Astrocyte of the spinal cord (primary cell): ENCODE measurements at places on chromosomes 4 and X.
A peak's percentile ranks its signal among the peaks of the same experiment; 100 is the strongest.

- no peak for DNase-seq
Measured at GRCh38 chr4:76624931-76625715, 190.1 kb downstream of the SHROOM3 start.

- peak; percentile 62 for DNase-seq
Measured at GRCh38 chrX:130975947-130976346, 72.9 kb upstream of the ENOX2 start.

- DNase-seq = no peak
Measured at GRCh38 chr4:124803026-124803425, 90.5 kb upstream of the ANKRD50 start.

DNA sequence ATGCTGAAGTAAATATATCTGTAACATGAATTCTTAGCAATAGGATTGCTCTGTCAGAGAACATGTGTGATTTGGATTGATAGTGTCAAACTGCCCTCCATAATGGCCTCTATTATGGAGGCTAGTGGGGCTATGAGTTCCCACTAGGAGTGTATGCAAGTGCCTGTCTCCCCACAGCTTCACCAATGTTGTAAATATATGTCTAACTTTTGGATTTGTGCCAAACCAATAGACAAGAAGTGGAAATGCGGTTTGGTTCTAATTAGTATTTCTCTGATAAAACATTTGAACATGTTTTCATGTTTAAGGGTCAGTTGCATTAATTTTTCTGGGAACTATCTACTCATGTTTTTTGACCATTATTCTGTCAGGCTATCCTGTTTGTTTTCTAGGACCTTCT lies 28.1 kb downstream of the GPAT3 start:
- no peak for DNase-seq

- DNase-seq = no peak
Measured at GRCh38 chr4:177938226-177938625, 496.0 kb upstream of the AGA start.

- peak; percentile 77 for DNase-seq
Measured at GRCh38 chrX:31499109-31499508, 427.3 kb upstream of the FTHL17 start.

- DNase-seq = no peak
Measured at GRCh38 chr4:18931643-18932377, 910.3 kb upstream of the LCORL start.

DNA sequence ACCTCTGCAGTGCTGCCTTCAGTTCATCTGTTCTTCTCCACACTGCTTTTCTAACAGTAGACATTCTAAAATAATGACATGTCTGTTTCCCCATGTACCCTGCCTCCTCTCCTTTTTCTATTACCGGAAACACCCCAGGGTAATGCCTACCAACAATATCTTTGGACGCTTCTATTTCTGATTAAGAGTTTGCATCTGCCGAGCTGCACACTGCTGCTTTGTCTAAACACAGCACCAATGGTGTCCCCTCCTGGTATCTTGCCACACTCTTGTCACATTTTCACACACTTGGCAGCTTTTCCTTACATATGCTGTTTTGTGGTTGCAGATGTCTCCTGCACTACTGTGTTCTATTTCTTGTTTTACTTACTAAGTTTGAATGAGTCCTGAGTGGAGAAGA lies 288.8 kb downstream of the GRIA2 start:
- no peak for DNase-seq

- no peak for DNase-seq
Measured at GRCh38 chr4:180281724-180282123, 1961.5 kb upstream of the TENM3 start.

- DNase-seq = no peak
Measured at GRCh38 chr4:55214172-55214571, 88.8 kb upstream of the KDR start.

DNA sequence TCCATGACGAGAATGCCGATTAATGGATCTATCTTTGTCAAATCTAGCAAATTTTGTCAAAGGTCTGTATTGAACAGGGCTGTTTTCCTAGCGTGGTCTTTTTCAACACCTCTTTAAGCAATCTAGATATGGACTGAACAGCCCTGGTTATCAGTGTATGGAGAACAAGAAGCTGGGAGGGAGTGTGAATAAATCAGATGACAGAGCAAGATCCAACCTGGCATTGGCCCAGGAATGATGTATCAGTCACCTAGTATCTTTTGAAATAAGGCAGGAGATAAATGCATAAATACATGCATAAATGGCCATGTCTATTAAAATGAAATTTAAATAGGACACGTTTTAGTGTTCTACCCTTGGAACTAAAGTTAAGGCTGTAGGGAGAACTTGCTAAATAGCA lies 15.7 kb upstream of the AP1S2 start:
- DNase-seq = no peak

GRCh38 chrX:107654872-107655761 lies 26.8 kb downstream of the PRPS1 start:
- DNase-seq = peak; percentile 89

GRCh38 chr4:170723171-170723570 lies 633.4 kb upstream of the AADAT start:
- DNase-seq = no peak

DNA sequence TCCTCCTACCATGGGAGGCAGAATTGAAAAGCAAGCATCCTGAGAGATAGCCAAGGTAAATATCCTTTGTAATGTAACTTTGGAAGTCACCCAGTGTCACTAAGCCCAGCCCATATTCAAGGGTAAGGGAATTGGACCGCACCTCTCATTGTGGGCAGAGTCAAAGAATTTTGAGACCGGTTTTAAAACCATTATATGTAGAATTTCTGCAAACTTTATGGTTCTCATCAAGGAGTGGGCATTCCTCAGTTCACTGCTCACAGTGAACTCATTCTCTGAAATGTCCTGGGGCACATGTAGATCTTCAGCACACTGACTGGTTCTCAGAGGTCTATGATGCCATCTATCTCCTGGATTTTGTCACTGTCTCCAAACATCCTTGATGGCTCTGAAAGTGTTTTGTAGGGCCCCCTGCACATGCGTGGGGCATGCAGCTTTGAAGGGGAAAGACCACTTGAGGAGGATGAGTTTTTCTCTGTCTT lies 35.3 kb upstream of the CHRNA9 start:
- DNase-seq = no peak

DNA sequence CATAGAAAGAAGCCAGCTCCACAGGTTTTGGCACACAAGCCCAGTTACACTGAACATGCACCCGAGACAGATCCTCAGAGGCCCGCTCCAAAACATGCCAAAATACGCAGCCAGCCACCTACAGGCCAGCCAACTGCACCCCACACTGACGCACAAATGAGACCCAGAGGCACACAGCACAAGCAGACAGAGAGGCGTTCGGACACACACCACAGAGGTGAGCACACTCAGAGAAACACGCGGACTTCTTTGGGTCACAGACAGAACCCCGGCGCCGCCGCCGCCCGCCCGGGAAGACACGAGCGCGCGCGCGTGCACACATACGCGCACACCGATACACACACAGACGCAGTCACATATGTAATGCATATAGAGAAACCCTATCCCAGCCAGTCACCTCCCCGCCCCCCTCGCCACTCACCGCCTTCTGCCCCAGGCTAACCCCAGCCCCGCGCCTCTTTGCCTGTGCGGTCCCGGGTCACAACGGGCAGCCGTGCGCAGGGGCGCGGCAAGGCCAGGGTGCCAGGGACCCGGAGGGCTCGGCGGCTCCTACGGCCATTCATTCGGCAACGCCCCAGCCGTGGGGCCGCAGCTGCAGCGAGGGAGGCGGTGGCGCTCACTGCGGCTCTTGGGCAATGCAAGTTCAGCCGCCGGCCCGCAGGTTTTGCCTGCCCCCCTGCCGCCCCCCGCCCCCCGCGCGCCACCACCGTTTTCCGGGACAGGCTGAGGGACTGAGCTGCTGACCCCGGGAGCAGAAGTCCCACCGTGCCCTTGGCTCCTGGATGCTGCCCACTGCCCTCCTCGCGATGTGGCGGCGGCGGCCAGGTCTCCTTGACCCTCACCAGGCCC lies 553 bp downstream of the SEPTIN6 start:
- peak; percentile 20 for DNase-seq

GRCh38 chr4:2443956-2444740 lies 24.8 kb upstream of the RNF4 start:
- DNase-seq = no peak

- DNase-seq = no peak
Measured at GRCh38 chrX:27522500-27522899, 59.4 kb upstream of the PPP4R3C start.

- DNase-seq = no peak
Measured at GRCh38 chrX:65838674-65839073, 171.2 kb downstream of the MSN start.

DNA sequence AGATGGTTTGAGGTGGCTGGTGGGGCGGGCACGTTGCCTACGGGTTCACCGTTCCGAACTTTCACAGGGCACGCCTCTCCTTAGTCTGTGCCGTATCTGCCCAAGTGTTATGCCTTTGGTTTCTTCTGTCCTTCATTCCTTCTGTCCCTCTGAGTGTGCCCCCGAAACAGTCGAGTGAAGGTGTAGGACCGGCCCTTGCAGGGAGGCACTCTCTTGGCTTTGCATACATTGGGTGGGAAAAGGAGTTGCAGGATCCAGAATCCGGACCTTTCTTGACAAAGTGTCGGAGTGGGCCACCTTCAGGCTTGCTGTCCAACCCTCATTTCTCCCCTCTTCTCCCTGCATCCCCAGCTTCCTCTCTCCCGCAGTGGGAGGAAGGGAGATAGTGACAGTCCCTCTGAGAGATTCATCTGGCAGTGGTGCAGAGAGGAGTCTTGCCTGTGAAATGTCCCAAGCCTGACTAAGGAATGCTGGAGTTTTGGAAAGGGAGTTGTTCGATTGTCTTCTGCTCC lies 569 bp downstream of the ARFIP1 start:
- no peak for DNase-seq

DNA sequence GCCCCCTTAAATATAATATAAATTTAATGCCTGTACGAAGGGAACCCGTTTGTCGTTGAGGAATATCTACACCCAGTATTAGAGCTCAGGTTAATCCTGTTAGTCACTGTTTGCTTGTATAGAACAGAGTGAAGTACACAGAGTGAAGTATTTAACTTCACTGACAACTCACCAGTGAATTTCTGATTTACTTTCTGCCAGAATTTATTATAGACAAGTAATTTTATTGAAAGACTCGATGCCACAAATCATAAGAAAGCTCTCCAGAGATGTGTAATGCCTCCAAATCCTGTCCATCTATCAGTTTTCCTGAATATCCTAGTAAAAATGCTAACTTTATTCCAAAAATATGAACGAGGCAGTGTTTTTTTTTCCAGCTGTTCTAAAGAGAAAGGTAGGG lies 1.6 kb downstream of the GAB1 start:
- peak; percentile 9 for DNase-seq

DNA sequence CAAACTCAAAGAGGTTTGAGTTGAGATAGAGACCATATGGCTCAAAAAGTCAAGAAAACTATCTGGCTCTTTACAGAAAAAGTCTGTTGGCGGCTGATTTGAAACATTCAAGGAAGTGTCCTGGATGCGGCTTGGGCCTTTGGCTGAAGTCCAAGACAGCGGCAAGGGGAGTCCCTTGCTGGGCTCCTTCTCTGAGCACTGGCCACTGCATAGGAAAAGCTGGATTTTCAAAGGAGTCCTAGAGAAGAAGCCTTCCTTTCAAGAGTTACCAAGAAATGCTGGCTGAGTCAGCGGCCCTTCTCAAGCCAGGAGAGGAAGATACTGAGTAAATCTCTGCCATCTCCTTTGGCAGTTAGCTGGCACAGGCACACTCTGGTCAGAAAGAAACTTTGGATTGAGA lies 12.1 kb downstream of the APLN start:
- DNase-seq = no peak

DNA sequence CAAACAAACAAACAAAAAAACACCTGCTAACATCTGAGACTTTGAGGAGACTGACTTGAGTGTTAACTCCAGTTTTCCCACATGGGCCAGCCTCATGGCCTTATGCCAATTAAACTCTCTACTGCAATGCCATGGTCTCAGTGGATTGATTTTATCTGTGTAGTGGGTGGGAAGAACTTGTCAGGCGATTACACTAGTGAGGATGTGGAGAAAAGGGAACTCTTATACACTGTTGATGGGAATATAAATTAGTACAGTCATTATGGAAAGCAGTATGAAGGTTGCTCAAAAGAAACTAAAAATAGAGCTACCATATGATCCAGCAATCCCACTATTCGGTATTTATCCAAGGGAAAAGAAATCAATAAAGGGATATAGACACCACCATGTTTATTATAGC lies 12.8 kb upstream of the XIAP start:
- DNase-seq = no peak

DNA sequence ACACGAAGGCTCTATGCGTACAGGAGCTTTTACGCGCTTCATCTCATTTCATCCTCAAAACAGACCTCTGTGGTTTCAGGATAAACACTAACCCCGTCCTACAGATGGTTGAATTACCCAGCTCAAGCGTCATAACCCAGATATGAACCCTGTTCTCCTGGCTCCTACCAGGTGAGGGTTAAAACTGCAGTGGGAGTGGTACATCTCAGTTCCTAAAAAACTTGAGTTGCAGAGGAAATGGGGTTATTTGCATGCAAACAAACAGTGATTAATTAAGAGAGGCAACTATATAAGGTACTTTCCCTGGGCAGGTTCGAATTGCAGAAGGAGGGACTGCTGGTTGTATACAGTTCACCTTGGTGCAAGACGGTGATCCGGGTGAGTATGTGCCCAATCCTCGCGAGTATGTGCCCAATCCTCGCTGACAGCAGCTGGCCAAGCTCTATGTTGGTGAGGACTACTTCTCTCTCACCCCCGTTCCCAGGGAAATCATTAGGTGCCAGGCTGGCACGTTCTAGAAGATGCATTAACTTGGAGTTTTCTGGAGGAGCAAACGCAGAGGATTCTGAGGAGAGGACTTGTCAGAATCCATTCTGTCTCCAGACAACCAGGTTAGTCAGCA lies 72.6 kb downstream of the FHDC1 start:
- DNase-seq = no peak

DNA sequence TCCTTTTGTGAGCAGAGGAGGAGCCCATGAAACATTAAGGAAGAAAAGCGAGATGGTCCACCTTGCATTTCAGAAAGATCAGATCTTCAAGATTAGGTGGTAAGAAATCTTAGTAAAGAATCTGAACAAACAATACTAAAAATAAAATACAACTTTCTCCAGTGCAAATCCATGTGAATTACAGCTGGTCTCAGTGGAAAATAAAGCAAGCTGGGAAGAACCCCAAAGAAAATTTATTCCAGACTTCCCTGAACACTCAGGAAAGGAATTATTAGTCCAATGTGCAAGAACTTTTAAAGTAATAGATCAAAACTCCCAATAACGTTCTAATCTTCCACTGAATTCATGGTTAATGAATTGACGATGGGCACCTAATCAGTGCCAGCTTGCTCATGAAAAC lies 37.3 kb upstream of the C1QTNF7 start:
- no peak for DNase-seq

- DNase-seq = peak; percentile 32
Measured at GRCh38 chrX:151790481-151791160, 56.1 kb downstream of the CNGA2 start.

GRCh38 chrX:19864736-19865135 lies 22.7 kb downstream of the SH3KBP1 start:
- DNase-seq = no peak
